ENCODE measurements at places on chromosomes 7 and 10.

DNA sequence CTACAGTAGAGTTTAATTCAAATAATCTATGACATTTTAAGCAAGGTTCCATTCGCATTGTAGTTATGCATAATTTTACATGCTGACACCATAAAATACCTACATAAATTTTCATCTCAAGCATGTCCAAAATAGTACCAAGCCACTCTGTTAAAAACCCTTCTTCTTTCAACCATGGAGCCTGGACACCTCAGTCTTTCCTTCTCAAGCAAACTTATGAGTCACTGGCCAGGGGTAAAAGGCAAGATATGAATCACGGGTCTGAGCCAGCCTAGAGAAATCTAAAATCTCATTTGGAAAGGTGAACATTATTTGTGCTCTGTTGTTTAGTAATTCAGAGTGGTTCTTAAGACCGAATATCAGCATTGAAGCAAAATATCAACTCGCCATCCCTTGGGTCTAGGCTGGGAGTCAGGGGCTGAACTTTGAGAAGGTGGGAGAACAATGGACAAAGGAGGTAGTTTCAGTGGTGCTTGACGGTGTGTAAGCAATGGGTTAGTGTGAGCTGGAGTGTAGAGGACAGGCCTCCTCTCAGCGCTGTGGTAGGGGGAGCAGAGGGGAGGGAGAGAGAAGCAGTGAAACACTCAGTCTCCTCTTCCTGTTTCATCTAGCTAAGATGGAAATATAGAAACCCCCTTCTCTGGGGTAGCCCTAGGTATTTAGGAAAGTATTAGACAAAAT, 19.1 kb upstream of the GPAM start:
- no peak for DNase-seq

GRCh38 chr7:88760136-88760515, 626 bp downstream of the ZNF804B start:
- DNase-seq: no peak

DNA sequence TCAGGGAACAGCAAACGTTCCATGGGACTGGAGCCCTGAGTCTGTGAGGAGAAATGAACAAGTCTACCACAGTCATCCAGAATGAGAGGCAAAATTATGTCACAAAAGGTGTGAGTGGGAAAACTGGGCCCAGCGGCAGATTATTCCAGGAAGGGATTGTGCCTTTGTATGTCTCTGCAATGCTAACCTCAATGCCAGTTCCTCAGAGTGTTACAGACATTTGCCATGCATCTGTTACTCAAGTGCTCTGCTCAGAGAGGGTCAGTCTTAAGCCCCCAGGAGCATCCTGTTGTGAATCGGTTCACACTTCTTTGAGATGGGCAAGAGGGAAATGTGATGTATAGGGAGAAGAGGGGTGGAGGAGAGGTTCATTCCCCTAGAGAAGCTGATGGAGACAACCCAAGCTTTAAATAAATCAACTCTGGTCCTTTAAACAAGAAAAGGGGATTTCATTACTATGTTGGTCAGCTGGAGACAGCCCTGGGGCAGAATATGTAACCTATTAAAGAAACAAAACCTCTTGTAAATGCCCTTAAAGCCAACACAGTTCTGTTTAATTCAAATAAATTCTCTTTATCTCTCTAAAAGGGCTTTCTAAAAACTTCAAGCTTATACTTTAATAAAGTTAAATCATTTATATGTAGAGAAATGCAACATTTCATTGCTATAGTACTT, 85.9 kb upstream of the GRB10 start:
- DNase-seq: no peak

GRCh38 chr10:23914641-23915040, 294.3 kb upstream of the KIAA1217 start:
- no peak for DNase-seq

- DNase-seq: no peak
Observed at GRCh38 chr10:110252151-110252550, 44.7 kb downstream of the MXI1 start.

- no peak for DNase-seq
Observed at GRCh38 chr7:134618756-134619530, 27.7 kb upstream of the BPGM start.

DNA sequence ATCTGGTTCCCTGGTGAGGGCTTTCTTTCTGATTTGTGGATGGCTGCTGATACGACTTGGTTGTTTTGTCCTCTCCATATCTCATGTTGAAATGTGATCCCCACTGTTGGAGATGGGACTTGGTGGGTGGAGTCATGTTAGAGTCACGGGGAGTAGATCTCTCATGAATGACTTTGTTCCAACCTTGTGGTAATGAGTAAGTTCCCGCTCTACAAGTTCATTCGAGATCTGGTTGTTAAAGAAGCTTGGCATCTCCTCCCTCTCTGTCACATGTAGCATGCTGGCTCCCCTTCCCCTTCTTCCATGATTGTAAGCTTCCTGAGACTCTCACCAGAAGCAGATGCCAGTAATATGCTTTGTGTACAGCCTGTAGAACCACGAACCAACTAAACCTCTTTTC, 37.1 kb upstream of the NXPH1 start:
- no peak for DNase-seq

- no peak for DNase-seq
Observed at GRCh38 chr10:22252801-22253579, 35.2 kb upstream of the EBLN1 start.

DNA sequence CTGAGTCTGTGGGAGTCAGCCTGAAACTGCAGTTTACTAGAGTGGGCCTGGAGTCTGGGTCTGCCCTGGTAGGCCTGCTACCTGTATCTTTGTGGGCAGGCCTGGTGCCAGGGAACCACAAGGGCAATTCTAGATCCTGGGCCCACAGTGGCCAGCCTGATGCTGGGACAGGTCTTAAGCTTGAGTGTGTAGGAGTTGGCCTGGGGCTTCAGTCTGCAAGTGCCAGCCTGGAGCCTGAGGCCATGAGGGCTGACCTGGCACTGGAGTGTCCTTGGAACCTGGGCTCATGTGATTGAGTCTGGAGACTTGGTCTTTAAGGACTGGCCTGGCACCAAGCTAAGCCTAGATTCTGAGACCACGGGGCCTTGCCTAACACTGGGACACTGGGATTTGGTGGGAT, 245.7 kb upstream of the TEX47 start:
- no peak for DNase-seq

DNA sequence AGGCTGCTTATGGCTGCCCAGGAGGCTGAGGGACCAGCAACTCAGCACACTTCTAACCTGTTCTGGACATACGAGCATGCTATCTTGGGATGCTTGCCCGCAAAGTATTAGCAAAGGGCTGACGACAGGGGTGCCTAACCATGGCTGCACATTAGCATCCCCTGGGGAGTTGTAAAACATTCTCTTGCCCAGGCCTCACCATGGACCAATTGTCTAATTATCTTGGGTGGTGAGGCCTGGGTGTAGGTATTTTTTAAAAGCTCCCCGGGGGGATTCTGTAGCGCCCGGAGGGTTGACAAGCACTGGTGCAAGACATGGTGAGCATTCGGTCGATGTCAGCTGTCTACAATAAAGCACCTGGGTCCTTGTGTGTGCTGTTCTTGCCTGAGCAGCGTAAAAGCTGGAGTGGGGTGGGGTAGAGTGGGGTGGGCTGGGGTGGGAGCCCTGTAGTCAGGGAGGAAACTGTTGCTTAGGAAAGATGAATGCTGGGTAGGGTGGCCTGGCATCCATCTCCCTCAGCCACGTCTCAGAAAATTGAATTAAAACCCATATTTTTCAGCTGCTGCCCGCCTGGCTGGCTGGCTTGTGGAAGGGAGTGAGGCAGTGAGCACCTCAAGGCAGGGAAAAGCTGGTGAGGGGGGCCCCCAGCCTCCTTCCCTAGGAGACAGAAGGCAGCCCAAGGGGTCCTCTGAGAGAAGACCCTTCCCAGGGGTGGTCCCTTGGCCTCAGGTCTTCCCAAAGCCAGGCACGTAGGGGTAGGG, 2.9 kb upstream of the ADCYAP1R1 start:
- DNase-seq: no peak

- DNase-seq: no peak
Observed at GRCh38 chr7:143216151-143216550, 5.7 kb upstream of the TAS2R40 start.

GRCh38 chr7:54345746-54346145, 196.4 kb upstream of the VSTM2A start:
- peak; percentile 18 for DNase-seq

- no peak for DNase-seq
Observed at GRCh38 chr10:78346721-78347120, 313.1 kb downstream of the RPS24 start.

GRCh38 chr7:116219834-116220233, 9.5 kb downstream of the TES start:
- no peak for DNase-seq

DNA sequence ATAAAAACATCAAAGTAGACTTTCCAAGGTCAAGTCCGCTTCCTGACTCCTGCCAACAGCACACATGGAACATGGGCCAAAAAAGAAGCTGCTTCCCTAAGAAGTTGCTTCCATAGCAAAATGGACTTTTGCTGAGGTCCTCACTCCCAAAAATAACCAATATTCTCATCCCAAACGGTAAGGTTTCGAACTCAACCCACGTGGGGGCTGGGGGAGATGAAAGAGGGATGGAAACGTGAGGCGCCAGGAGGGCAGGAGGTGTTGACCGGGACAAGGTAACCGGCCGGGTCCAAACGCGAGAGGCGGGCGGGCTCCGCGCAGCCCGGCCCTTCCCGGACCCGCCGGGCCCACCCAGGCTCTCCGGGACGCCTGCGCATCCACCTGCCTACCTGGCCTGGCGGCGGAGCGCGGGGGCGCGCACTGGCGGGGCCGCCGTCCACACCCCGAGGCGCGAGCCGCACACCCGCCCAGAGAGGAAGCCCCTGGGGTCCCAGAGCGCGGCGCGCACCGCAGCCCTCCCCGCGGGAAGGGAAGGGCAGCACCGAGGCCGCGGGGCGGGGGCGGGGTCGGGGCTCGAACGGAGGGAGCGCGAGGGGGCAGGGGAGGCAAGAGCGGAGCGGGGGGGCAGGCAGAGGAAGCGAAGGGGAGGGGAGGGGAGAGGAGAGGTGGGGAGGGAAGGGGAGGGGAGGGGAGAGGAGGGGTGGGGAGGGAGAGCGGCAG, 742 bp downstream of the LMBR1 start:
- peak; percentile 28 for DNase-seq

DNA sequence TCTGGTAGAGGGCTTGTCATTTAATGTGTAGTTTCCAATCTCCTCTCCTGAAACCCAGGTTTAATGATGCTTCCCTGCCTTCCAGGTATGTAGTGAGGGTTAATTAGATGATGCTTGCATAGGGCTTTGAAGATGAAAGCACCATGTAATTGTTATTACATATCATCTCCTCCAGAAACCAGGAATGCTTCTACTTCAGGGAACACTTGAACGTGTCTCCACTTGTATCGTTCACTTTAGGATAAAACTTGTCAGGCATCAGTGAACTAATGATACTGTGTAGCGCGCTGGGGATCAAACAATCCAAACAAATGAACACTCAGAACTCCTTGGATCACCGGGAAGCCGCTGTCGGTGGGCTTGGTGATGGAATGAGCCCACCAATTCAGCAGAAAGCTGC, 260.9 kb upstream of the FZD8 start:
- no peak for DNase-seq

DNA sequence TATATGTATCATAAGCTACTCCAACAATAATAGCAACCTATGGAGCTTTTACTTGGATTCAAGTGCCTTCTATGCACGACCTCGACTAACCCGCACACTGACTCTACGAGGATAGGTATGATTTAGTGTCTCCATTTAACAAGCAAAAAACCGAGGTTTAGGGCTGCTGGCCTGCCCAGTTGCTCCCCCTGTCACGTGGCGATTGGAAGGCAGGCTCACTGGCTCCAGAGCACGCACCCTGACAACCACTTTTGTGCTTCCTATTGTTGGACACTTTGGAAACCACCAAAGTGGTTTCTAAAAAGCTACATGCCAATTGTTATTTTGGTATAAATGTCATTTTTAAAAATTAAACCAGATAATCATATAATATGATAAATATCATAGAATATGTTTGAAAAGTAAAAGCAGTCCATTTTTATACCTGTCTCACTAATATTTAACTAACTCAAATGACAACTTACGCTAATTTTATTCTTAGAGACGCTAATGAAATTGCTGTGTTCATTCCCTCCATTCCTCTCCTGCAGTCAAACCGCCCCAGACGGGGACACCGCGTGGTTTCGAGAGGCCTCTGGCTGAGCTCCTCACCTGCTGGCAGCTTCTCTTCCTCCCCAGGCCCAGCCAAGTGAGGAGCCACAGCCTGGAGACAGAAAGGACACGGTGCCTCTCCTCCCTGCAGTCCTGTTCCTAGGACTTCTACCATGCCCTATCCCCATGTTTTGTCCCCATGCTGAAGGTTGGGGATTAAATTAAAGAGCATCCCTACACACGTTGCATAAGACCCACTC, 22.2 kb upstream of the RHEB start:
- DNase-seq: no peak

DNA sequence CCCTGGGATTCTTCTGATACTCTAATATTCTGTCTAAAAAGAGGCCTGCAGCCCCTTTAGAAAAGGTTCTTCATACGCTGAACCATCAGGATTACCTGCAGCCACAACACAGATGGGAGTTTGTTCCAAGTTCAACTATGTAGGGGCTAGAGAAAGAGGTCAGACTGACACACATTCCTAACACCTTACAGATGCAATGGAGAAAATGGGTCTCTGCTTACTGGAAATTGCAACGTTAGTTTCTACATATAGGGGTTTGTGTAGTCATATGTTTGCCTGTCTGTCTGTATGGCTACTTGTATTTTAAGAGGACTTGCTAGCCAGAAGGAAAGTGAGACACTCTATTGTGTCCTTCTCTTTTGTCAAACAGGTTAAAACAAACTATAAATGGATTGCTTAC, 618.5 kb downstream of the INHBA start:
- DNase-seq: no peak

- DNase-seq: no peak
Observed at GRCh38 chr10:102185811-102186527, 33.8 kb downstream of the NOLC1 start.

GRCh38 chr7:105013221-105013815, 687 bp upstream of the KMT2E start:
- peak; percentile 88 for DNase-seq

DNA sequence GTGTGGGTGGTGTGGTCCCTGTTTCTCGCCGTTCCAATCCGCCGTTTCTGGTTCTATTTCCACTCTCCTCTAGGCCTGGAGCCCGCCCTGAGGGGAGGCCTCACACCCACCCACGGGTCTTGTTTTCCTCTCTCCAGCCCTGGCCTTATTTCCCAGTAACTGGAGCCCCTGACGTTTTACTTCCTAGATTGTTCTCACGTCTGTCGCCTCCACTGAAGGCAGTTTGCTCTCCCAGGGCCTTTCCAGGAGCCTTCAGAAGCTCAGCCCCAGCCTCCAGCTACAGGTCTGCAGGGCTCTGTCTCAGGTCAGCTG, 30.6 kb downstream of the CFAP46 start:
- no peak for DNase-seq

DNA sequence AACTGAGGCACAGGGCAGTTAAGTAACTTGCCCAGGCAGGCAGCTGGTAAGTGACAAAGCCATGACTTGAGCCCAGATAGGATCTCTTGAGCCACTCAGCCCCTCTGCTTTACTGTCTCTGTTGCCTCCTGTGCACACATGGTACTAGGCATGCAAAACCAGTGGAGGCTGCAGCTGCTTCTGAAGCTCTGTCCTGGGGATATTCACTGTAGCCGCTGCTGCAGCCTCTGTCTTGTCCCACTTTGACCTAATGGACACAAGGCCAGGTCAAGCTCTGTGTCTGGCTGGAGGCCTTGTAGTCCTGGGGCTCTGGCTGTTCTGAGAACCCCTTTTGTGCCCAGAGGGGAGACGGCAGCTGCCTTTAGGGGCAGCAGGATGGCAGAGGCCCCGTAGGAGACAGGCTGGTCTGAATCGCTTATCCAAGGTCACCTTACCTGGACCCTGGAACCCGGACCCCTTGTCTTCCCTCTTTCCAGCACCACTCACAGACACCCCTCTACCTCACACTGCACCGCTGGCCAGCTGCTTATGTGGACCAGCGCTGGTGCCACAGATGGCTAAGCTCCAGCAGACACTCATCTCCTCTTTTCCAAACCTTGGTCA, 57.6 kb downstream of the TSPAN15 start:
- no peak for DNase-seq

Measured in NCI-H226 (cell line).